ENCODE measurements at places on chromosomes 2 and 18. TPM values are rescaled to one million over a fixed set of nuclear protein-coding genes. Genes with fewer than 3 reads are reported as not detected.

DLX2 gene
- 4.2 TPM for total RNA-seq

TTL gene
- total RNA-seq = 25.0 TPM

ARHGAP28 gene
- 0.05 TPM for total RNA-seq

KRTCAP3 gene
- not detected for total RNA-seq

PROKR1 gene
- not detected for total RNA-seq

CNTNAP5 gene
- not detected for total RNA-seq

SCYGR3 gene
- total RNA-seq = not detected

DNA sequence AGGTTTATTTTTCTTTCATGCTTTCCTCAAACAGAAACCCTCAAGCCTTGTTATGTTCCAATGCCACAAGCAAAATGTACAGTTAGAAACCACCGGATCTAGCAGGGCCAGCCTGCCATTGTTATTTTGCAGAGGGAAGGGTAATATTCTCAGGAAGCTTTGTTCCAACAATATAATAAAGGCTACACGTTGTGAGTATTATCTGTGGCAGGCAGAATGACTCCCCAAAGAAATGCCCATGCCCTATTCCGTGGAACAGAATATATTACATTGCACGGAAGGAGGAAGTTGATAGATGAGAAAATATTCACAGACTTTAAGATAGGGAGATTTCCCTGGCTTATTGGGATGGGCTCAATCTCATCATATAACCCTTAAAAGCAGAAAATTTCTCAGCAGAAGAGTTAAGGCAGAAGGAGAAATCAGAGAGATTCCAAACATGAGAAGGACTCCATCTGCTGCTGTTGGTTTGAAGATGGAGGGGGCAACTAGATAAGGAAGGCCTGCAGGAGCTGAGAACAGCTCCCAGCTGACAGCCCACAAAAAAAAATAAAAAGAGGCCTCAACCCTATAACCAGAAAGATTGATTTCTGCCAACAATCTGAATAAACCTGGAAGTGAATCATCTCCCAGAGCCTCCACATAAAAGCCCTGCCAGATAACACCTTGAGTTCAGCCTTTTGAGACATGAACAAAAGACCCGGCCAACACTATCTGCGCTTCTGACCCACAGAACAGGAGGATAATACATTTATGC lies 466.6 kb downstream of the LPIN1 start:
- peak; percentile 5 for DNase-seq

GRCh38 chr2:104378853-104379374 lies 475.0 kb upstream of the POU3F3 start:
- peak; percentile 2 for DNase-seq

DNA sequence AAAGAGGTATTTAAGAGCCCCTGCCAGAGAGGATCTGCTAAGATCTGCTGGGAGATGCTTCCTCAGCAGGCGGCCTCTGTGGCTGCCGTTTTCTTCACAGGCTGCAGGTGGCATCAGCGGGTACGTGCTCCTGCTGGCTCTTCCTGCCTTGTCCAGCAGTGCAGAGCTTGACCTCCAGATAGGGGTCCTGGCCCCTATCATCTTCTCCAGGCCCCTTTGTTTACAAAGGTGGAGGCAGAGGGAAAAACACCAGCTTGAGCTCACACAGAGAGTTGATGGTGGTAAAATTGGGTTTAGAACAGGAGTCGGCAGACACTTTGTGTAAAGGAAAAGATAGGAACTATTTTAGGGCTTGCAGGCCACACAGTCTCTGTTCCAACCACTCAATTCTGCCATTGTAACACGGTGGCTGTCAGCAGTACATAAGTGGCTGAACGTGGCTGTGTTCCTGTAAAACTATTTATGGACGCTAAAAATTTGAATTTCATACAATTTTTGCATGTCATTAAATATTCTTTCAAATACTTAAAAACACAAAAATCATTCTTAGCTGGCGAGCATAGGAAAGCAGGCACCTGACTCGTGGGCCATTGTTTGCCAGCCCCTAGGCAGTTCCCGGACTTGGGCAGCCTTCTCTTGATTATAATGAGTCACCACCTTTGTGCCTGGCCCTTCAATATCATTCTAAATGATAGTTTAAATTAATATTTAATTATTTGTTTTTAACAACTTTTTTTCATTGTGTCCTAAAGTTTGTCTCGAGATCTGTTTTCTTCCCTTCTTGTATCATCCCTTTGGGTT lies 98.2 kb upstream of the B3GNT7 start:
- peak; percentile 45 for DNase-seq

DNA sequence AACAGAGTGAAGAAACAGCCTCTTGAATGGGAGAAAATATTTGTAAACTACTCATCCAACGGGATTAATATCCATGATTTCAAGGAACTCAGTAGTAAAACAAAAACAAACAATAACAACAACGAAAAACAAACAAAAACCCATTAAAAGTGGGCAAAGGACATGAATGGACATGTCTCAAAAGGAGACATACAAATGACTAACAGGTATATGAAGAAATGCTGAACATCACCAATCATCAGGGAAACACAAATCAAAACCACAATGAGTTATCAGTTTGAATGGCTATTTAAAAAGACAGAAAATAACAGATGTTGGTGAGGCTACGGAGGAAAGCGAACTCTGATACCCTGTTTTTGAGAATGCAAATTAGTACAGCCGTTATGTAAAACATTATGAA lies 224.8 kb upstream of the NRXN1 start:
- no peak for DNase-seq

- DNase-seq = no peak
These were observed 61.5 kb downstream of the SERPINB8 start for GRCh38 chr18:64031411-64031810.

DNA sequence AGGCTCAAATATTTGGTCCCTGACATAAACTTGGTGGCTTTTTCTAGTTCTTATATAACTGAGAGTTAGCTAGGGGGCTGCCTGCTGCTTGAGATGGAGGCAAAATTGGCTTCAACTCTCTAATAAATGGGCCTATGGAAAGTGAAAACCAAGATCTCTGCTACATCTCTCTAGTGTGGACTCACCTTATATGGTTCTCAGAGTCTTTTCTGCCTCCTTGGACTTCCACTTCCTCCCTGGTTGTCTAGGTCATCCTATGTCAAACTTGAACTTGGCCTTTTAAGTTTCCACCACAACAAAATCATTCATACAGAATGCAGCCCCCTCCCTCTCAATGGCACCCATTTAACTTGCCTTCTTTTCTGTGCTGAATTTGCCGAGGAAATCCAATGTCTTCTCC lies 23.9 kb upstream of the ARHGAP25 start:
- DNase-seq = no peak

- DNase-seq = no peak
These were observed 580 bp downstream of the TMEM163 start for GRCh38 chr2:134718023-134718816.

DNA sequence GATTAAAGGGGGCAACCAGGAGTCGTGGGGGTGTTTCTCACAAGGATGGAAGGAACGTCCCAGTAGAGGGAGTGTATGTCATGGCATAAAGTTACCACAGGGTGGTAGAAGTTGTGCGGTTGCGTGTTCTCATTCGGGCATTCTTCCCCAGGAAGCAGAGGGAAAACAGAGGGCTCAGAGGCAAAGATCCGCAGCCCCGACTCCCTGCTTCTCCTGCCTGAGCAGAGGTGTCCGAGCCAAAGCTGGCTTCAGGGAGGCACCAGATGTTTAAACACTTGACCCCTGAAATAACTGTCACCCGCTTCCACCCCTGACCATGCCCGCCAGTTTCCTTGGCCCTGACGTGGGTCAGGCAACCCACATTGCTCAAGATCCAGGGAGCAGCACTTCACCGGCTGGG lies 83.7 kb downstream of the EN1 start:
- peak; percentile 21 for DNase-seq

DNA sequence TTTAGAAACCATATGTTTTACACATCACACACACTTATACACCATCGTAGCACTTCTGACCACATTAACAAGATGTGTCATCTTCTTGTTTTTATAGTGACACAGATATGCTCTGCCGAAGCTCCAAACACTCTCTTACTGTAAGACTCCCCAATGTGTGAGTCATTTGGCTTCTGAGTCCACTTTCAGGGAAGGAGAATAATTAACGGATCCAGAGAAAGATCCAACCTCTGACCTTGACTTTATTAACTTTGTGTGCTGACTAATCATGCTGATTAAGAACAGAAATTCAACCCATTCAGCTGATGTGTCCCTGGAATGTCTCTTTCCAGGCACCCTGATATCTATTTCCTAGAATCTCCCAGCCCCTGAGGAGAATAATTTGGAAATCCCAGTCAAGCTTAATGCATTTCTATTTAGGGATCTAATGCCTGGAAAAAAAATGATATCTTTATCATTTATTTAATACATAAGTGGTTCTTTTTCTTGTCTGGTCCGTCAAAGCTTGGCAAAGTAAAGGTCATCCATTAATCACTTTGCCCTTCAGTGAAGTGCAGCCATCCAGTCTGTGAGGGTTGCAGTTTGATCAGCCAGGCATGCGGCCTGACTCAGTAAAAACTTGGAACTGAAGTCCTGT lies 615.8 kb upstream of the SYT4 start:
- peak; percentile 96 for DNase-seq

- no peak for DNase-seq
These were observed 134.2 kb upstream of the SPRED2 start for GRCh38 chr2:65566617-65567016.

DNA sequence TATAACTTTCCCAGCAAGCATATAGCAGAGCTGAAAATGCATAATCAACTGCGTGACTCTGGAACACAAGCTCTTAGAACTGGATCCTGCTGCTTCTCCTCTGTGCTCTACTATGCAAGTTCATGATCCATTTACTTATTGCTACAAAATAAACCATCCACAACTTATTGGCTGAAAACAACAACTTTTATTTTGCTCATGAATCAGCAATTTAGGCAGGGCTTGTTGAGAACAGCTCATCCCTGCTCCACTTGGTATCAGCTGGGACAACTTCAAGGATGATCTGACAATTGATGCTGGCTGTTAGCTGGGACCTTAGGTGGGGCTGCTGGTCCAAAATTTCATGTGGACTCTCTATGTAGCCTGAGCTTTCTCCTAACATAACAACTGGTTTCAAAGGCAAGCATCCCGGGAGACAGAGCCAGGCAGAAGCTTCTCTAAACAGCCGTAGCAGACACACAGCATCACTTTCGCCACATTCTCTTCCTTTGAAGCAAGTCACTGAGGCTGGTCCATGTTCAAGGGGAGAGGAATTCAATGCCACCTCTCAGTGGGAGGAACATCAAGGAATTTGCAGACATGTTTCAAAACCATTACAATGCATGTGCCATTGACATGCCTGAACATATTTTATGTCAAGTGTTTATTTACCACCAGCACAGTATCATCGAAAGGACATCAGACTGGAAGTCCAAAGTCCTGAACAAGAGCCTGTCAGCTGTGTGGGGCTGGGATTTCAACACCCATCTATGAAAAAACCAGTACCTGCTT lies 153.1 kb upstream of the PKDCC start:
- no peak for DNase-seq

DNA sequence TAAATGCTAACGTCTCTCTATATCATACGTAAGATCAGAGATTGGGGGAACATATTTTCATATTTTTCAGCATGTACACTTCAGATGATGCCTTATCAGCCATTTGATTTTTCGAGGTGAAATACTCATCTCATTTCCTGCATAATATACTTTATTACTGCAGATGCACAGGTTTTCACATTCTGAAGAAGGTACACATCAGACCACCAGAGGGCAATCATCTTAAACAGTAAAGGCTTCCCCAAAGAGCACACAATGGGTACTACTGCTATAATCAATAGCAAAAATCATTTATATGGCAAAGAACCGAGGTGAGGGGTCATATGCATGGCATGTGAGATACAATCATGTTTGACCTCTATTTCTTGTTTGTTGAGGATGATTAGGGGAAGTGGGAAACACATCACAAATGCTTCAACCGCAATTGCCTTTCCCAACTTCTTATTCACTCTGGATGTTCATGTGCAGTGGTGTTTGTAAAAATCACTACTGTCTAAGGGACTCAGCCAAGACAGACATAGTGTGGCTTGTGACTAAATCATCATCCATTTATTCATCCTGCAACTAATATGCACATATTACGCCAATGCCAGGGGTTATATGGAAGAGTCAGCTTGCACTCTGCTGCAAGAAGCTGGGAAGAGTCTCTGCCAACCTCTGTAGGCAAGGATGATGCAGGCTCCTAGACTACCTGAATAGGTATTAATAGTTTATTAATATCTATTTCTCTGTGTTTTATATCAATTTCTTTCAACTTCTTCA lies 118.7 kb downstream of the EPB41L3 start:
- peak; percentile 17 for DNase-seq

- no peak for DNase-seq
These were observed 183.9 kb upstream of the ST6GAL2 start for GRCh38 chr2:107069890-107070289.

GRCh38 chr18:27130065-27130630 lies 55.0 kb downstream of the CHST9 start:
- DNase-seq = no peak

DNA sequence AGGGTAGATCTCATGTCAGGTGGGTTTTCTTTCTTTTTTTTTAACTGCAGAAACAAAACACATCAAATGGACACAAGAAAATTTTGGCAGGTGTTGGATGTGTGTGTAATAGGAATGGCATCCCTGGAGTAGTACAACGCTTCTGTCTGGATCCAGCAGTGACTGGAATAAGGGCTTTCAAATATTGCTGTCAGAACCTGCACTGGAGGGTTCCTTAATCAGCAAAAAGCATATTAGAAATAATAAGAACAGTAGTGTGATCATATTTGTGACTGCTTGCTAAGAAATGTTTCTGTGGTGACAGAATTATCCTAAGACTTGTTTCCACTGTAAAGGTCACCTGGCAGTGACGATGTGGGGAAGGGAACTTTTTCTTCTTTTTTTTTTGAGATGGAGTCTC lies 30.8 kb downstream of the CREG2 start:
- DNase-seq = peak; percentile 62

DNA sequence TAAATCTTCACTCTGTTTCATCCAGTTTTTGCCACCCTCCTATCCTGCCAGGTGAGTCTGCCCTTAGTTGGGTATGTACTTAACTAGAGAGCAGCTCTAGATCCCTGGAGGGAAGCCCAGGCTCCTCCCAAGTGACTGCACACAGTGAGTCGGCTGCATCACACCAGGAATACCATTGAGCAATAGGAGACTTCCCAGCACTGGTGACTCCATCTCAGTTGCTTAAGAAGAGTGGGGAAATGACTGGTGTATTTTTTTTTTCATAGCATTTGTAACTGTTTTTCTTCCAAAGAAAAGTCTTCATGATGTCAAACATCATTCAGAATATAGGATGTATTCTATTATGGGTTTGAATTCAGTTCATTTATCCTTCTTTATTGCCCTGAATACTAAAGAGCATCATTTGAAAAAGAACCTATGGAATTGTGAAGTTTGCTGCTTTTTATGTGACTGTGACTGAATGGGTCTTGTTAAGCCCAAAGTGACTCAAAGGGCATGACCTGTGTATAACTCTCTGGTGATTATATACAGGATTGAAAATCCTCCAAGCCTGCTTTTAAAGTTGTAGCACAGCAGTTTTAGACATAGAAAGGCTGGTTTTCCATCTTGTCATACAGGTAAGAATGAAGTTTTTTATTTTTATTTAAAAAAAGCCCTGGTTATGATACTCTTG lies 84.3 kb downstream of the MAP3K20 start:
- peak; percentile 92 for DNase-seq

All from M059J (cell line).